Activated CD4-positive, alpha-beta T cell treated with anti-CD3 and anti-CD28 coated beads, Interleukin-2, amount 50 U/mL, for 4 hours (primary cell): ENCODE measurements at places on chromosomes 3 and 15.

DNA sequence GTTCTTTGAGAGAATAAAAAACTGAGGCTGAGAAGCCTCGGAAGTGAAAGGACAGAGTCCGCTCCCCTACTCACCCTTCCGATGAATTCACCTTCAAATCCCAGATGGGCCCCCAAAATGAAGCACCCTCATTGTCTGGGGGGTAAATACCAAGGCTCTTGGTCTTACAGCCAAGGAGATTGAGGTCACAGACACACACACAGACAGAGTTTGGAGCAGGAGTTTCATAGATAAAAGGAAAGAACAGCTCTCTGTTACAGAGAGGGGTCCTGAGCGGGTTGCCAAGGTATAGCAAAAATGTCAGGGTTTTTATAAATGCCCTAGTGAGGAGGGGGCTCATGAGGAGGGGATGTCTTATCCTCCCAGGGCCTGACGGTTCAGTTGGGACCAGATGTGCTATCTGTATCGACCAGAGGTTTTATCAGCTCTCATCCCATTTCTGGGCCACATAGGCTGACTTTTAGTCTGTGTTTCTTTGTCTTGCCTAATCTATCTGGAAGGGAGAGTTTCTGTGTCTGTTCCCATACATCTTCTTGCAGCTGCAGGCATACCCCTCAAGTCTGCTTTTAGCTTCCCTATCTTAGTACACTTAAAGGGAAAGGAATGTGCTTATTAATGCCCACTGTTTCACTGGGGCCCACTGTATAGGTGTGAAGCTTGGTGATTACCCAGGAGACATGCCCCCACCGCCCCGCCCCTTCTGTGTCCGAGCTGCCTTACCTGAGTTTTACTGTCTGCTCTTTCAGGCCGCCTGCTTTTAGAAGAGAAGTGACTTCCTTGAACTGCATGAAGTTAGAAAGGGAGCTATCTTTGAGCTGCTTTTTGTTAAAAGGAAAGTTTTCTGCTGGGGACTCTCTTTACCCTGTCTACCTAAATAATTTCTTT is 66.8 kb upstream of the ATP11B start:
- DNase-seq = no peak

DNA sequence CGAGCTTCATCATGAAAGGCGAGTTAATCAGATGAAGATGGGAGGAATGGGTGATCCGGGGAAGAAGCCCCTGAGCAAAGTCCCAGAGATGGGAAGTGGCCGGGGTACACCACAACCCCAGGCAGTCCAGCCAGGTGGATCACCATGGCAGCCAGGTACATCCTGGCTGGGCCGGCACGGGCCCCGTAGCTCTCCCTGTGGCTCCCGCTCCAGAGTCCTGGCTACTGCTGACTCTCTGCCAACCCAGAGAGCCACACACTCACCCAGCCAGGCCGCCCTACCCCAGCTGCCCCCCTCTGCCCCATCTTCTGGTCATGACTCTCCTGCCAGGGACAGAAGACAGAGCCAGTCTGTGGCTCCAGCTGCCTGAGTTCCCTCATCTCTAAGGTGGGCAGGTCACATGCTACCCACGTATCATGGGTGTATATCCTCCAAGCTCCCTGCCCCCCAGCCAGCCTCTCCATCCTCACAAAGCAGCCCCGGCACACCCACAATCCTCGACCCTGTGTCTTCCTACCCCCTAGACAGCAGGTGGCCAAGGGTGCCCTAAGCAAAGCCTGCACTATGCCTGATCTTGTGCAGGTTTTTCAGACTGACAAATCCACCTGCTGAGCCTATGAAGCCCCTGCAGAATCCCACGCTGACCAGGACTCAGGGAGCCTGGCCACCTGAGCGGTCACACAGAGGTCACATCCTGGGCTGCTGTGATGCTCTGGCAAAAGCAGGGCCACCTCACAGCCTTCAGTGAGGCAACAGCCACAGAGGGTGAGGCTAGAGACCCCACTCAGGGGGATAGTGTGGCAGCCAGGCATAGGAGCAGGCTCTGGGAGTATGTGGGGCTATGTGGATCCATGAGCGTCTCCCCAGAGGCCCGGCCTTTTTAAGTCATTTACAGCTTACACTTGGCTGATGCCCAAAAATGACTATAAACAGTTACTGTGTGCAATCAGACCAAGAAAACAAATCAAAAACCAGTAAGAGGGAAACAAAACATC is 13.2 kb downstream of the XXYLT1 start:
- DNase-seq = no peak

- DNase-seq = no peak
Measured at GRCh38 chr3:113831103-113831355, 7.6 kb upstream of the GRAMD1C start.

GRCh38 chr3:107650788-107651187 is 128.0 kb downstream of the BBX start:
- DNase-seq = no peak

DNA sequence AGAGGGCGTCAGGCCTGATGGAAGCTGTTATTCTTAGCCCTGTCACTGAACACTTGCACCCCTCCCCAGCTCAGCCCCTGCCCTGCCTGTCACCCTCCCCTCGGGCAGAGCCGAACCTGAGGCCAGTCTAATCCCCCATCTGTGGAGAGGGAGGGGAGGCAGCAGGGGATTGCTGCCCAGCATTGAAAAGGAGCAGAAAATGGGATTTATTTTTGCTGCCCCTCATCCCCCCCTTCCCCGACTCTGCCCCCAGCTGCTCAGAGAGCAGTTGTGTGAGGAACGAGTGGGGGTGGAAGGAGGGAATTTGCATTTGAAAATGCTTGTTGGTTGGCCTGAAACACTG is 71.6 kb downstream of the EPHB3 start:
- DNase-seq = no peak

DNA sequence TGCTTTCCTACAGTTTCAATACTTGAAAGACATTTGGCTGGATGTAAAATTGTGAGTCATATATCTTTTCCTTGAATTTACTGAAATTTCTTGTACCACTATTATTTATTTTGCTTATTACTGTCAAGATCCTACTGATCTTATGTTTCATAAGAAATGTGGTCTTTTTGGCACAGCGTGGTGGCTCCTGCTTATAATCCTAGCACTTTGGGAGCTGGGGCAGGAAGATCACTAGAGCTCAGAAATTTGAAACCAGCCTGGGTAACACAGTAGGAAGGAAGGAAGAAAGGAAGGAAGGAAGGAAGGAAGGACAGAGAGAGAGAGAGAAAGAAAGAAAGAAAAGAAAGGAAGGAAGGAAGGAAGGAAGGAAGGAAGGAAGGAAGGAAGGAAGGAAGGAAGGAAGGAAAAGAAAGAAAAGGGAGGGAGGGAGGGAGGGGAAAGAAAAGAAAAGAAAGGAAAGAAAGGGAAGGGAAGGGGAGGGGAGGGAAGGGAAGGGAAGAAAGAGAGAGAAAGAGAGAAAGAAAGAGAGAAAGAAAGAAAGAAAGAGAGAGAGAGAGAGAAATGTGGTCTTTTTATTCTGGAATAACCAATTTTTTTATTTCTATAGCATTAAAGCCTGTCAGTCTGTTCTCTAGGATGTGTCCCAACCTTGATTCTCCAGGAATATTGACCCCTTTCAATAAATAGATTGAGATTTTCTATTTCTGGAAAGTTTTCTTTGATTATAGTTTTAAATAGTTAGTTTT is 572.0 kb upstream of the TGFBR2 start:
- DNase-seq = no peak

- no peak for DNase-seq
Measured at GRCh38 chr3:6542795-6543194, 318.1 kb upstream of the GRM7 start.

- DNase-seq = no peak
Measured at GRCh38 chr3:115704661-115705338, 81.5 kb downstream of the GAP43 start.

DNA sequence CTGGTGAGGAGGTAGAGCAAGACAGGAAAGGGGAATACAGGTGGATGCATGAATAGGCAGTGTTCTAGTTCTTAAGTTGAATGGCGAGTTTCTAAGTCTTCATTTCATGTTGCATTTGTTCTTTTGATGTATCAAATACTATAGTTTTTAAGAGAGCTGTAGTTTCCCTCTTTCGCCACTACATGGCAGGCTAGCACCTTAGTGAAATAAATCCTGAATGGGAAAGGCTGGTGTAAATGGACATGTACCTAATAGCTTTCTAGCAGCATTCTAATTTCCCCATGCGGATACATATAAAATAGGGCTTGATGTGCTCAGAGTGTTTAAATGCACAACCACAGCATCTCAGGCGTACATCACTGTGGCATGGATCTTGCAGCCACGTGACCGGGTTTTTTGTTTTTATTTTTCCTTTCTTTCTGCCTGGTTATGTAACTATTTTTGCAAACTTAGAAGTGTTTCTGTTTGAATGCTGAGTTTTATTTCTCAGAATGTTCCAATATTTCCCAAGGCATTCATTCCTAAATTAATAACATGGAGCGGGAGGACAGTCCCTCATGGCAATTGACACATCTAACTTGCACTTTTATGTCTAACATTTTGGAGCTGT is 23.5 kb upstream of the CLN6 start:
- DNase-seq = no peak

GRCh38 chr15:75225951-75226732 is 24.5 kb downstream of the C15orf39 start:
- DNase-seq = no peak

DNA sequence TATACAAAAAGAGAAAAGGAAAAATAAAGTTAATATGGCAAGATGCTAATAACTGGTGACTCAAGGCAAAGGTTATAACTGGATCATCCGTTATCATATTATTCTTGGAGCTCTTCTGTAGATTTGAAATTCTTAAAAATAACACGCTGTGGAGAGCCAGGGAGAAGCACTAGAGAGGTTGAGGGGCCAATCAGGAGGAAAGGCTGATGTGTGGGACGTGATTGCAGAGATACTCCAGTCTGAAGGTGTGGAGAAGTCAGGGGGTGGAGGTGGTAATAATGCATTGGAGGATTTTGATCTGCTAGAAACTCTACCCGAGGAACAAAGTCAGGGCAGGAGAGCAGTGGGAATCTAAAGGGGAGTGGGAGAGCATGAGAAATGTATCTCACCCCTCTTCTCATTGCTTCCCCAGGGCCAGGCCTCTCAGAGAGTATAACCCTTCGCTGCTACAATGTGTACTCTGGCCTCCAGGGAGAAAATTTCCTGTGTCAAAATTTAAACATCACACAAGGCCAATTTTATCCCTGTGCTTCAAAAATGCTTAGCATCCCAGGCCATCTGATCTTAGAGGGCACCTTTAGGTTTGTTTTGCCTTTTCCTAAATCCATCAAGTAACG is 211.5 kb upstream of the SEMA6D start:
- DNase-seq = no peak

DNA sequence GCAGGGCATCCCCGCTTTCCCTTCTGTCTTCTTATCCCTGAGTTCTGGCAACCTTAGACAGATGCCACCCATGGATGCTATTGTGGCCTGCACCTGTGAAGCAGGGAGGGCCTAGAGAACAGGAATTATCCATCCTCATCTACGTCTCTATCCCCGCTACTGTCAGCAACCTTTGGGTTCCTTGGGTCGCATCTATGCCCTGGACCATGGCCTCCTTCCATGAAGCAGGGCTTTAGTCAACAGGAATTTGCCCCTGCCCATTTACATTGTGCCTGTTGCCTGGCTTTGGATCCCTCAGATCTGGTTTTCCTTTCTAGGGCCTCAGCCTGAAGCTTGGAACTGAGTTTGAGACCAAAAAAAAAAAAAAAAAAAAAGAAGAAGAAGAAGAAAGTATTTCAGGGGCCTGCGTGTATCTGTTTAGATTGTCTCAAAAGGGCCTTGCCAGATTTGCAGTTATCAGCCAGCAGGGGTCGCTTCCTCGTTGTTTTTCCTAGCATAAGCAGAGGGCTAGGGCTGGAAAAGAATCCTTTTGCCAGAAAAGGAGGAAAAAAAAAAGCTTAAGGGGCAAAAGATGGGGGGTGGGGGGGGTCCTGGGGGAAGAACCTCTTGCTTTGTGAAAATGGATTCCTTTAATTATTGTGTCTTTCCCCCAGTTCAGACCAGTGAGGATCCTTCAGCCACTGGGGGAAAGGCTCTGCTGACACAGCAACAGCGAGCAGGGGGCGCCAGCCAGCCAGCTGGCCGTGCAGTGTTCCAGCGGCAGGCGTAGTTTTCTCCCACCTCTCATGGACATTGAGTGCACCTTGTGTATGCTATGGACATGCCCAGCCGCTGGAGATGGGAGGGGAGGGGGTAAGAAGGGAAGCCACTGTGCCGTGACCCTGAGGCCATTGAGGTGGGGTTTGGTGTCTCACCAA is 65.7 kb upstream of the ALDH1L1 start:
- no peak for DNase-seq

GRCh38 chr15:81492969-81493645 is 119.1 kb upstream of the TMC3 start:
- DNase-seq = no peak
